ENCODE measurements at places on chromosomes 16 and 17.

DNA sequence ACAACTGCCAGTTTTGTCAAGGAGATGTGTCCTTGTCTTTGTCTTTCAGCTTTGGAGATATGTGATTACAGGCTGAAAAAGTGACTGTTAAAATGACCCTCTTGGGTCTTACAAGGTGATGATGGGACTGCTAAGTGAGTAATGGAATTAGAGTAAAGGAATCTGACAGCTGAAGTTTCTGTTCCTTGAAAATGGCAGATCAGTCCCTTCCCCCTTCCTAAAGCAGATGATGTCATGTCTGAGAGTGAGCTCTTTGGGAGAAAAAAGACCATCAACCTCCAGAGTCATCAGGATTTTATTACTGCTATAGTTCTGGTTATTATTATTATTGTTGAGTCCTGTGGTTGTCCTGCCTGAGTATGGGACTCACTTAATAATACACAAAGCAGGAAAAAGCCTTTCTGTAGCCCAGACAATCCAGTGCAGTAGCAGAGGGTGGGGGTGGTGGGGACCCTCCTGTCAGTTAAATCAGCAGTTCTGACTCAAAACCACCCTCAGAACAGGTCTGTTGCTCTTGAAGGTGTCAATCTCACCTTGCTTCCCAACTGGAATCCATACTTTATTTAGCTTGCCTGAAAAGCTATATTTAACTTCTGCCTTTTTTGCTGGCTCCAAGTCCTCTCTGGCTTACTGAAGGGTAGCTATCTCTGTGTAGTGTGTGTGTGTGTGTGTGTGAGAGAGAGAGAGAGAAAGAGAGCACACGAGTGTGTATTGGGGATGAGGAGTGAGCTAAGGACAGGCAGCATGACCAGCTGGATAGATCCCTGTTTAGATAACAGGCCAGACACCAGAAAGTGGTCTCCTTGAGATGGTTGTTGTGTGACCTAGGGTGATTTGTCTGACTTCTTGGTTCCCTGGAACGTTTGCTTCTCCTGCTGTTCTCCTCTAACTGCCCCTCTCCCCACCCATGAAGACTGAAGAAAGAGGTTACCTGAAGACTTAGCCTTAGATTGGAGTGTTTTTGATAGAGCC lies 4.9 kb downstream of the HROB start:
- no peak for DNase-seq

- no peak for DNase-seq
Observed at GRCh38 chr16:30474074-30474452, 1.5 kb downstream of the ITGAL start.

- no peak for DNase-seq
Observed at GRCh38 chr17:74892974-74893911, at the start of gene FADS6. Gene FADS6 (minus strand): TSS chr17:74893633. CDS start chr17:74893595, 38 bp downstream.

DNA sequence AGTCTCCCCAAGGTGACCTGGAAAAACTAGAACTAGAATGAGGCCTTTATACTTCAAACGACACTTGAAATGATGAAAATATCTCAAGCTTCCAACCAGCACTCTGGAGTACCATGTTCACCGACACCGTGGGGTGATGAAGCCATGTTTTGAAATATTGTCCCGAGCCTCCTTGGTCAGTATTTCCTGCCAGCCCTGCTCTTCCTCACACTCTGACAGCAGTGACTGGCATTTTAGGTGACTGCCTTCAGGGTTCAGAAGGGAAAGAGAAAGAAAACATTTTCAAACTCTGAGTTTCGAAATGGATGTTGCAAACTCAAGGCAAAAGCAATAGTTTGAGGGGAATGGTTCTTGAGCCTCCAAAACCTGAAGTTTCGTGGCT lies 39.3 kb upstream of the IRX6 start:
- DNase-seq, result no peak

DNA sequence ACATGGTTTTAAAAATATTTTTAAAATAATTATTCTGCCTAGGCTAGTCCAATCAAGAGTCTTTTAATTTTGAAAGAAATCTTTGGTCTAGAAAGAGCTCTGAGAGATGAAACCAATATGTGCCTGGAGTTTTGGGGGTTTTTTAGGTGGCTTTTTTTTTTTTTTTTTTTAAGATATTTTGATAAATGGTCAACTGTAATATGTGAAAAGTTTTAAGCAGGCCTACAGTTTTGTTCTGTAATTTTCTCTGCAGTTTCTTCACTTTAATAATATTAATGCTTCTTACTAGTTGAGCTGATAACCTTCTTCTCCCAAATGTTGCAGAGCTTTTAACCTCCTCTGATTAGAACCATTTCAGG lies 45.1 kb downstream of the OMG start:
- no peak for DNase-seq

- DNase-seq, result no peak
Observed at GRCh38 chr17:79366988-79367571, 243.8 kb downstream of the RBFOX3 start.

DNA sequence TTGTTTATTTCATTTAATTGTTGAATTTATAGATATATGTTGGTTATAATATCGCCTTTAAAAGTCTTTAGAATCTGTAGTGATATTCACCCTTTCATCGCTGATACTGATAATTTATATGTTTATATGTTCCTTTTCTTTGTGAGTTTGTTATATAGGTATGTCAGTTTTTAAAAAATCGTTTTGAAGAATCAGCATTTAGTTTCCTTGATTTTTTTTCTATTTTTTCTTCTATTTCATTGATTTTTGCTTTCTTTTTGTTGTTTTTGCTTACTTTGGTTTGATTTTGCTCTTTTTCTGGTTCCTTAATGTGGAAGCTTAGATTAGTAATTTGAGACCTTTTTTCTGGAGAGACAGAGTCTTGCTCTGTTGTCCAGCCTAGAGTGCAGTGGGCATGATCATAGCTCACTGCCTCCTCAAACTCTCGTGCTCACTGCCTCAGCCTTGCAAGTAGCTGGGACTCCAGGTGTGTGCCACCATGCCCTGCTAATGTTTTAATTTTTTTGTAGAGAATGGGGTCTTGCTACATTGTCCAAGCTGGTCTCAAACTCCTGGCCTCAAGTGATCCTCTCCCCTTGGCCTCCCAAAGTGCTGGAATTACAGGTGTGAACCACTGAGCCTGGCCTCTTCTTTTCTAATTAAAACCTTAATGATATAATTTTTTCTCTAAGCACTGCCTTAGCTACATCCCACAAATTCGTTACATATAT lies 7.5 kb downstream of the IST1 start:
- no peak for DNase-seq

All from amniotic stem cell (primary cell).